ENCODE measurements at places on chromosomes 7 and 10. TPM values are rescaled to one million over a fixed set of nuclear protein-coding genes. Genes with fewer than 3 reads are reported as not detected.
A peak's percentile ranks its signal among the peaks of the same experiment; 100 is the strongest.

The CUBN gene
- total RNA-seq, result 1.7 TPM

The FGFBP3 gene
- total RNA-seq, result not detected

The IGFBP1 gene
- 2.6 TPM for total RNA-seq

The FAM170B gene
- total RNA-seq, result not detected

The TLX1 gene
- total RNA-seq, result not detected

GRCh38 chr7:45974540-45975360 is 53.7 kb upstream of the IGFBP3 start:
- DNase-seq, result no peak

DNA sequence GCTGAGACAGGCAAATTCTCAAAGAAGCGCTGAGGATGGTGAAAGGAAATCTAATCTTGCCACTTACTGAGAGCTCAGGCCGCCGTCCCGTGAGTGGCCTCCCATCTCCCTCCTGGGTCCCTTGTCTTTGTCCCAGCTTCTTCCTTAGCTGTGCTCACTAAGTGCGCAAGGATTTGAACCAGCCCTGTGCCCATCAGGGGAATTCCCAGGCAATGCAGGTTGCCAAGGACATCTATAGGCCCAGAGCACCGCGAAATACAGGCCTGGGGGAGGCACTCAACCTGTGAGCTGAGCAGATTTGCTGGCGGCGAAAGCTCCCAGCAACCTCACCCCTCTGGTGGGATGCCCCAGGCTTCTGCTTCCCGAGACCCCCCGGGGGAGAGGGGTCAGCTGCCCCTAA is 64.8 kb downstream of the OAT start:
- DNase-seq, result no peak

- peak; percentile 81 for DNase-seq
These were observed 37.8 kb downstream of the PTPRN2 start for GRCh38 chr7:158549616-158550393.

Data from Daoy (cell line).